Neural crest cell (in vitro differentiated cells): ENCODE measurements at places on chromosomes 6 and 20.

DNA sequence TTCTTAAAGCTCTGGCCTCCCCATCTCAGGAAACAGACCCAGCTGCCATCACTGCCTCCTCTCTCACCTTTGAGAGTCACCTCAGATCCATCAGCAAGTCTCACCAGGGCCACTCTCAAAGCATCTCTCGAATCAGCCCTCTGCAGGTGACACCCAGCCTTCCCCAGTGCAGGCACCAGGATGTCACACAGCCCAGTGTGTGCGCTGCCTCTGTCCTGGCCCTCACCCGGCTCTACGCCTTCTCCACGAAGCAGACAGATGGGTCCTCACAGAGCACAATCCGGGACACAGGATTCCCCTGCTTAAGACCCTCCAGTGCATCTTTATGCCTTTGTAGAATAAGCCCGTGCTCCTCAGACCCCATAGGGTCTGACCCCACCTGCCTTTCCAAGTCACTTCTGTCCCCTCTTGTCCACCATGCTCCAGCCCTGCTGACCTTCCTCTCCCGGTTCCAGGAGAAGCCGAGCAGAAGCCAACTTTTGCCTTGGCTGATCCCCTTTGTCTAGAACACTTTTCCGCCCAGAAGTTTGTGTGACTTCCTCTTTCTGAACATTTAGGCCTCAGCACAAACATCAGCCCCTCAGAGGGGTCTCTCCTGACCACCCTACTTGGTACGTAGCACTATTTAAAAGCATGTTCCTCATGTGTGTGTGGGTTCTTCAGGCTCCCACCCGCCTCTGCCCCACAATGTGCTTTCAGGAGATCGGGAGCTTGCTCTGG lies 60.2 kb downstream of the PSMG4 start:
- no peak overlapping the region for H3K4me3 ChIP-seq
- no peak for DNase-seq
- no peaks in the 10 kb centered on the region for H3K27me3 ChIP-seq
- no peak overlapping the region for H3K27ac ChIP-seq
- H3K36me3 ChIP-seq: peaks cover 3% of the 10 kb centered on the region
- H3K4me1 ChIP-seq: peaks cover 4% of the 10 kb centered on the region

- no peak overlapping the region for H3K27ac ChIP-seq
- no peaks in the 10 kb centered on the region for H3K27me3 ChIP-seq
- peaks cover 28% of the 10 kb centered on the region for H3K4me1 ChIP-seq
- H3K4me3 ChIP-seq: no peak overlapping the region
- DNase-seq: no peak
Observed at GRCh38 chr6:43185391-43185985, 3.5 kb downstream of the CUL9 start.

- no peaks in the 10 kb centered on the region for H3K36me3 ChIP-seq
- peaks cover 9% of the 10 kb centered on the region for H3K4me1 ChIP-seq
Observed at GRCh38 chr6:17964633-17965032, 22.8 kb downstream of the KIF13A start.

GRCh38 chr20:48656661-48657211 lies 171.1 kb downstream of the PREX1 start:
- peak overlapping the region; percentile 57 for H3K27ac ChIP-seq
- H3K27me3 ChIP-seq: no peaks in the 10 kb centered on the region
- peaks cover 13% of the 10 kb centered on the region for H3K4me1 ChIP-seq

GRCh38 chr20:1121429-1121828 lies 3.0 kb downstream of the PSMF1 start:
- H3K4me1 ChIP-seq: peaks cover 44% of the 10 kb centered on the region
- H3K27me3 ChIP-seq: no peaks in the 10 kb centered on the region
- no peak for DNase-seq
- no peaks in the 10 kb centered on the region for H3K36me3 ChIP-seq

DNA sequence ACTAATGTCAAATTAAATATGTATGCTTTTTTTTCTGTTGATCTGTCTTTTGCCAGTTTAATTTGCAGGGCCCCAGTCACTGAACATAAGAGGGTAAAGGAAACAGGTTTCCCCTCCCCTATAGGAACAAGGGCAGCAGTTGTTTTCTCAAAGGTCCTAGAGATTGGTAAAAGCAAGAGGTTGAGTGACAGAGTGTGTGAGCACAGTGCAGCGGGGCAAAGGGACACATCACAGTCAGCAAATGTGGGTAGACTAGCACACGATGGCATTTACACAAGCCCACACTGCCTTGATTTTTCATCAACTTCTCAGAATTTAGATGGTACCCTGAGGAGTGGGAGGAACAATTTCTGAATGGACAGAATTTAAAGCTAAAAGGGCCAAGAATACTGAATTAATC lies 138.7 kb upstream of the MYLIP start:
- no peaks in the 10 kb centered on the region for H3K27me3 ChIP-seq
- H3K36me3 ChIP-seq: no peaks in the 10 kb centered on the region
- H3K27ac ChIP-seq: no peak overlapping the region
- no peak overlapping the region for H3K4me3 ChIP-seq
- H3K4me1 ChIP-seq: peaks cover 50% of the 10 kb centered on the region
